SJCRH30 (cell line): ENCODE measurements at places on chromosomes 4 and X. TPM values are rescaled to one million over a fixed set of nuclear protein-coding genes. Genes with fewer than 3 reads are reported as not detected.
A peak's percentile ranks its signal among the peaks of the same experiment; 100 is the strongest.

GRCh38 chr4:87327136-87327535 is 4.5 kb upstream of the HSD17B13 start:
- no peak for DNase-seq

DNA sequence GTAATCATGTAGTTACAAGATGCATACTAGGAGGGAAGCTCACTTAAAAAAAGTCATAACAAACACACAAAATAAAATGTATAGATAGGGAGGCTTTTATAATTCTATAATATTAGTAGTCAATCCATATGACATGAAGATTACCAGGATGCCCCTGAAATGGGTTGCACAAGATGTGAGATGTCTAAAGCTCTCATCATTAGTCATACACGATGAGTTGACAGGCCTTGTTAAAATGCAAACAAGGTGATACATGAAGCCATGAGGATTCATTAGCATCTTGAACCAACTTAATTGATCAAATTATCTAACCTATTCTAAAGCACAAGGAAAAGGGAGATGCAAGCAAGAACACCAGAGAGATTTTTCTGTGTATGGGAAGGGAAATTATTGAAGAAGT is 470.2 kb downstream of the IQCM start:
- no peak for DNase-seq

GRCh38 chrX:31279359-31279758 is 207.5 kb upstream of the FTHL17 start:
- peak; percentile 66 for DNase-seq

- DNase-seq, result no peak
Measured at GRCh38 chrX:3379111-3379510, 32.7 kb upstream of the MXRA5 start.

SPOCK3 gene
- total RNA-seq, result 82.1 and 91.6 TPM in 2 replicates

SSX2 gene
- not detected in 2 replicates for total RNA-seq

IGSF1 gene
- total RNA-seq, result not detected in 2 replicates

VCX2 gene
- not detected in 2 replicates for total RNA-seq

RASGEF1B gene
- total RNA-seq, result 0.10 and 0.28 TPM in 2 replicates

DAPP1 gene
- 0.18 and 0.49 TPM in 2 replicates for total RNA-seq
